ENCODE measurements at places on chromosomes 13 and 19. TPM values are rescaled to one million over a fixed set of nuclear protein-coding genes. Genes with fewer than 3 reads are reported as not detected.
A peak's percentile ranks its signal among the peaks of the same experiment; 100 is the strongest.

GRCh38 chr19:3383121-3383722, 16.8 kb downstream of the NFIC start:
- no peak for DNase-seq

DNA sequence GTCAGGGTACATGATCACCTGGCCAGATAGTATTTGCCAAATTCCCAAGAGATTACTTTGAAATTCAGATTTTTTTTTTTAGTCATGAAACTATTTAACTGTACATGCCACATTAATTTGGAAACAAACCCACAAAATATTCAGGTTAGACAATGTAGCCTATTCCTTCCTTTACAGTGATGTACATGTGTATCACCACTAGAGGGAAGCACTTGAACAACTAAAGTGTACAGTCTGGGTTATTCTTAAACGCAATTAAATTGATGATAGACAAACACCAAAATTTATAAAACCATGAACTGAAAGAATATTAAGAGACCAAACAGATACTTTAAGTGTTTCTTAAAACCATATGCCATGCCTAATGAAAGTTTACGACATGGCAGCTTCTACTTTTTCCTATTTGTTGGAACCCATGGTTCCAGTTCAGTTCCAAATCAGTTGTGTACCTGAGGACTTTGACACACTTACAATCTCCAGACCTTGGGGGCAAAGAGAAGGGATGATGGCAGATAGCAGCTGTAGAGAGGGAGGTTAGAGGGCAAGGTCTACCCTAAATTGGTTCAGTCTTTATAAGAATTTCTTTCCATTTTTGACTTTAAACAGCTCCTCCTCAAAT, 52.8 kb downstream of the TNFSF13B start:
- DNase-seq: peak; percentile 37

GRCh38 chr13:93147298-93147645, 79.3 kb upstream of the GPC6 start:
- DNase-seq: no peak

RNF17 gene
- total RNA-seq: not detected

CCDC169 gene
- total RNA-seq: 8.1 TPM

PEG3 gene
- total RNA-seq: not detected

ZNF132 gene
- 5.7 TPM for total RNA-seq
